ENCODE measurements at places on chromosomes 1 and 21. TPM values are rescaled to one million over a fixed set of nuclear protein-coding genes. Genes with fewer than 3 reads are reported as not detected.

The C1orf141 gene
- total RNA-seq, result not detected

The ANP32E gene
- 84.3 TPM for total RNA-seq

The SPRR4 gene
- not detected for total RNA-seq

The CA6 gene
- total RNA-seq, result not detected

The SLAMF8 gene
- total RNA-seq, result 0.27 TPM

The GJB4 gene
- total RNA-seq, result not detected

The ELOA gene
- 70.2 TPM for total RNA-seq

The GCSAML gene
- not detected for total RNA-seq

The FALEC gene
- 1.1 TPM for total RNA-seq

The NES gene
- not detected for total RNA-seq

The FAM72B gene
- 0.98 TPM for total RNA-seq

The REN gene
- total RNA-seq, result not detected

DNA sequence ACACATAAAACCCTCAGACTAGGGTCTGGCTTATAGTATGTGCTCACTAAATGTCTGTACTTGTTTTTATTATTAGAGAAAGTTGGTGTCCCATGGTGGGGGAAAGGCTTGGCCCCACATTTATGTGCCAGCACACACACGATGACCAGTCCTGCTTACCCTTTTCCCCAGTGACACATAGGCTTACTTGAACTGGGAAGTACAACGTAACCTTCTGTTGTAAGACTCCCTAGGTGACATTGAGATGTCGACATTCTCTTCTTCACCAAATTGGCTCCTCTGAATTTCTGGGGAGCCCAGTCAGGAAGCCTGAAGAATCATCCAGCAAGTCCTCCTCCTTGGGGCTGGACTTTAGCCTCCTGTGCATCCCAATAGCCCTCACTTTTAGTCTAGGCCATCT lies 1.7 kb upstream of the MECR start:
- DNase-seq, result no peak

- no peak for DNase-seq
Observed at GRCh38 chr1:237913345-237913744, 22.6 kb upstream of the ZP4 start.

GRCh38 chr1:165844114-165844798 lies 16.8 kb downstream of the UCK2 start:
- no peak for DNase-seq

DNA sequence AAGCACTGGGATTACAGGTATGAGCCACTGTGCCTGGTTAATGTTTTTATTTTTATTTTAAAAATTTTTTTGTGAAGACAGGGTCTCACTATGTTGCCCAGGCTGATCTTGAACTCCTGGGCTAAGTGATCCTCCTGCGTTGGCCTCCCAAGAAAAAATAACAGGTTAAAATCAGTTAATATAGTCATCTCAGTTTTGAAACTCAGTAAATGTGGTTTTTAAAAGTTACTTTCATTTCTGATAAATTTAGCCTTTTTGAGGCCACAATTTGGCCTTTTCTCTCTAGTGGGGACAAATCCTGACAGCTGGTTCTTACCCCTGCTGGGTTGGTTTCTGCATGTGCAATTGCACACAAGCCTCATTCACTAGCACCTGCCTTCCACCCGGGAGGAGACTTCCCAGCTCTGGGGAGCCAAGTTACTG lies 13.3 kb downstream of the PMF1 start:
- DNase-seq, result no peak

- no peak for DNase-seq
Observed at GRCh38 chr1:22341791-22342605, 109.7 kb upstream of the ZBTB40 start.

DNA sequence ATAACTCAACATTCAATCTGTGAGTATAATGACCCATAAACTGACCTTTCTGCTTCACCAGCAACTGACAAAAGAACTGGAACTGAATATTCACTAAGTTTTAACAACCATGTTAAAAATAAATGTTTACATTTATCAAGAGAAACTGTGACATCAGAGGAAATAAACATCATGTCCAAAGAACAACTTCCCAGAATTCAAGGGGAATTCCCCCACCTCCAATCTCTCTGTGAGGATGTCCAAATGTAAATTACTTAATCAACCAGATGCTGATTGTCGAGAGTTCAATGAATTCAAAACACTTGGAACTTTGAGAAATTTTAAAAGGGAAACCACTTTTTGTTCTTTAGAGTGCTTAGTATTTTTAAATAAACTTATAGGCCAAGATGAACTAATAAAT lies 365.6 kb upstream of the ADGRL2 start:
- DNase-seq, result no peak

DNA sequence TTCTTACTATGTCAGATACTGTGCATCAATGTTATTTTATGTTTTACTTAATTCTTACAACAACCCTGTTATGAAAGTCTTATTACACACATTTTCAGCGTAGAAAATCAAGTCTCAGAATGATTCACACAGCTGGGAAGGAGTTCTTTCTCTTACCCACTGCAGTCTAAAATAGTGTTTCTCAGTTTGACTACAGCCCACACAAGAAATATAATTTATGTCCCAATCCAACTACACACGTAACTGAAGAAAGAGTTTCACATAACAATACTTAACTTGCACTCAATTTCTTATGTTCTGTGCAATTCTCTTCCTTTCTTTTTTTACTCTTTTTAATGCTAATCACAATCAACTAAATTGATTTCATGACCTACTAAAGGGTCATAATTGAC lies 252.8 kb upstream of the ADGRL2 start:
- DNase-seq, result no peak

DNA sequence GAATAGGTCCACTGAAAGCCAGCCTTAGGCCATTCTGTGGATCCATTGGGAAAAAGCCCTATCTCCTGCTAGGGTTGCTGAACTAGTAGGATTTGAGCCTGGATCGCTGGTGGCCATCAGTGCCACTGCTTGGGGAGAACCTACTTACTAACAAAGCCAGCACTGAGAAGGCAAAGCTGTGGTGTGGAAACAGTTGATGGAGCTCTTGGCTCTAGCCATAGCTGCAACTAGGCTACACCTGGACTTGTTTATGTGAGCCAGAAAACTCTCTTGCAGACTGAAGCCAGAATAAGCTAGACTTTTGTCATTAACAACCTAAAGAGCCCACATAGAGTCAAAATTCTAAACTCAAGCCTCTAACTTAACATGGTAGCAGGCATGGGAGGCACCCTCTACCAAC lies 20.7 kb downstream of the DAB1 start:
- DNase-seq, result no peak

- no peak for DNase-seq
Observed at GRCh38 chr1:111559736-111560279, 56.4 kb upstream of the ADORA3 start.

DNA sequence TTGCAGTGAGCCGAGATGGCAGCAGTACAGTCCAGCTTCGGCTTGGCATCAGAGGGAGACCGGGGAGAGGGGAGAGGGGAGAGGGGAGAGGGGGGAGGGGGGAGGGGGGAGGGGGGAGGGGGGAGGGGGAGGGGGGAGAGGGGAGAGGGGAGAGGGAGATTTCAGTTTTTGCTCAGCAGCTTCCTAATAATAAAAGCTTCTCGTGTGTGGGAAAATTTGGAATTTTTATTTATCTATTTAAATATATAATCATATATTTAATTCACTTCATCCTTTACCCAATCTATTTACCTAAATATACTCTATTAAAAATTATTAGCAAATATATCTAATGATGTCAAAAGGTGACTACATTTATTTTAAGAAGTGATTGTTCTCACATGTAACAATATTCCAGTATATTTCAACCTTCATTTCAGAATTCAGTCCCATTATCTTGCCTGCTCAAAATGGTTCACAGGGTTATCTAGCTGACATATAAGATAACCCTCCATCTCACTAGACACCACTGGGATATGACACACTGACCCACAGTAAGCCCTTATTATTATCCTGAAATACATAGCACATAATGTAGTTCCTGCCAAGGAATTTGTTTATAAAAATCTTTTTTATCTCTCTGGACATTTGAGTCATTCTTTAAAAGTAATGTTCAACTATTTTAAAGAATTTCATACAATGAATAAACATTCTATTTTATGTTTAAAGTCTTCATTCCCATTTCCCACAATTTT lies 105.9 kb downstream of the GPATCH2 start:
- no peak for DNase-seq

- DNase-seq, result no peak
Observed at GRCh38 chr21:44783020-44783696, 18.5 kb downstream of the UBE2G2 start.

GRCh38 chr1:179090522-179090921 lies 8.7 kb downstream of the TOR3A start:
- DNase-seq, result no peak

GRCh38 chr1:53718443-53718842 lies 20.5 kb downstream of the GLIS1 start:
- DNase-seq, result no peak

DNA sequence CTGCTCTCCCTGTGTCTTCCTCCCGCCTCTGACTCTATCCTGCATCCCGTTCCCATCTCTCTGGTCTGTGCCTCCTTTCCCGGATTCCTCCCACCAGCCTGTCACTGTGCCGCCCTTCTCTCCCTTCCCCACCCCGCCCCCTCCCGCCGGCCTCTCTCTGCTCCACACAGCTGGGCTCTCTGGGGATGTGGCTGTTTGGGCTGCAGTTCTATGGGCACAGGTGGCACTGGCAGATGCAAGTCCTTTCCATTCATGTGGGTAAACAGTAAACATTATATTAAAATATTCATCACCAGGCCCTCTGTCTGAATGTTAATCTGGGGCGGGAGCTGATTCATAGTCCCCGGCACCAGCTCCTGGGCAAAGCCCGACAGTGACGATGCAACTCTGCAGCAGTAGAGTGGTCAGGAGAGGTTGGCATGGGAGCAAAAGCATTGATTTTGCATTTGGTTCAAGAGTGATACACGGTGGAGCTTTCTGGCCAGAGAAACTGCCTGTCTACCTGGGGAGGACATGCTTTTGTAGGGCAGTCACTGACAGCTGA lies 249.3 kb downstream of the TNR start:
- no peak for DNase-seq

DNA sequence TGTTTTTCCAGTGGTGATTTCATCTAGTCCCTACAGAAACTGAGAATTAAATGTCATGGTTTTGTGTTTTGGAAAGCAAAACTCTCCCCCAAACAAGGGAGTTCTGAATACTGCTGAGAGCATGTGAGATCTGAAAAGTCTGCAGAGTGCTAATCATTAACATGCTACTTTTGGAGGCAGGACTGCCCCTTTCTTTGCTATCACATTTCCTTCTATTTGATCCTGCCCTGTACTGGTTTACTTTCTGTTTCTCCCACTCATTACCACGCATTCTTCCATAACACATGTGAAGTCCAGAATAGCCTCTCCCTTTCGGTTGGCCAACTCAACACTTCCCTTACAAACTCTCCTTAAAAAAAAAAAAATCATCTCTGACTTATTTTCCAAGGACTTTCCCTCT lies 63.6 kb downstream of the GADD45A start:
- DNase-seq, result no peak

DNA sequence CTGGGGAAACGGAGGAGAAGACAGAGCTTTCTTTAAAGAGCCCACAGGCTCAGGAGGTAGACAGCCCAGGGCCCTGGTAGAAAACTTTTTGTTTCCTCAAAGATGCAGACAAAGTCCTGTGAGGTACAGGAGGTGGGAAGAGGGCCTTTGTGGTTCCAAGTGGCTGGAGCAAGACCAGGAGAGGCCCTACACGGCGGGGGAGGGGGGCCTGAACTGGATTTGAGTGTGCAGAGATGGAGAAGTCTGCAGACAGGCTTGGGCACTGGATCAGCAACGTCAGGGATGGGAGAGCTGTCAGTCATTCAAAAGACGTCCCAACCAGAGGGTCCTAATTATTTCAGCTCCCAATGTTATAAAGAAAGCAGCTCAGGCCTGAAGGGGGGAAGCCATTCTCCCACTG lies 126.2 kb downstream of the EPHB2 start:
- DNase-seq, result no peak
